ENCODE measurements at places on chromosomes 5 and 9.

- no peak for DNase-seq
Observed at GRCh38 chr5:21823076-21823574, 1030.0 kb downstream of the CDH12 start.

- no peak for DNase-seq
Observed at GRCh38 chr5:51821697-51822096, 438.4 kb downstream of the ISL1 start.

DNA sequence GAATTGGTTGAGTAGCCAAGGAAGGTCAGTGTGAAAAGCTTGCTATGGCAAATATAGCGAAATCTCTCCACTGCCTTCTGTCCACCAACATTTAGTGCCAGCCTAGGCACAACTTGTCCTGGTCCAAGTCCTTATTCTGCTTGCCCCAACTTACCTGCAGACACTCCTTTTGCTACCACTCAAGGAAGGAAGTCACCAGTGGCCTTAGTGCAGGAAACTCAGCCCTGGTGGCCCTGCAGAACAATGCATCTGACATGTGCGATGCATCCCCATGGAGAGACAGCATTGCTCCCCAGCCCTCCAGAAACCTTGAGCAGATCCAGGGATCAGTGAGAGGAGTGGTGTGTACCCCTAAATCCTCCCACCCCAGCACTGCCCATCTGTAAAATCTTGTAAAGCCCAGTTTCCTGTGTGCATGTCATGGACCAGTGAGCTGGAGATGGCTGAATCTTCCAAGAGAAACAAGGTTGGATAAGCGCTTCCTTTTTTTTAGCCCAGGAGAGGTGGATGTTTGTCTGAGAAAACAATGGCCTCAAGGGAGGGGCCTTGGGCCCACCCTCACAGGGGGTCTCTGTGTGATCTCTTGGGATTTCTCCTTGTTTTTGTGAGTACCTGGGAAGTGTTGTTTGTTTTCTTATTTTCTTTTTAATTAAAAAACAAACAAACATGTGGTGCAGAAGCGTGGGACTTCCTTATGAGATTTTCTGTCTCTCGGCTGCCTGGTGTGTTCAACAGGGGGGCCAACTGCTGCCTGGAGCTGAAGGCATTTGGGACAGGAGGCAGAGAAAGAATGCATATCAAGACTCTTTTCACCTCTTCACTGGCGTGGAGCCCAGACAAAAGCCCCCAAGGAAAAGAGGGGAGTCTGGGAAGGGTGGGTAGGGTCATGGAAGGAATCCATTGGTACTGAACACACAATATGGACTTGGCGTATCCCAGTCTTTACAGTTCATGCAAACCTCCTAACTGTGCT lies 3.6 kb downstream of the FOXI1 start:
- DNase-seq, result no peak

GRCh38 chr5:16025681-16026080 lies 153.9 kb downstream of the MARCHF11 start:
- no peak for DNase-seq

- DNase-seq, result no peak
Observed at GRCh38 chr9:84856181-84856632, 186.7 kb downstream of the NTRK2 start.
